ENCODE measurements at places on chromosomes 13 and 19.

DNA sequence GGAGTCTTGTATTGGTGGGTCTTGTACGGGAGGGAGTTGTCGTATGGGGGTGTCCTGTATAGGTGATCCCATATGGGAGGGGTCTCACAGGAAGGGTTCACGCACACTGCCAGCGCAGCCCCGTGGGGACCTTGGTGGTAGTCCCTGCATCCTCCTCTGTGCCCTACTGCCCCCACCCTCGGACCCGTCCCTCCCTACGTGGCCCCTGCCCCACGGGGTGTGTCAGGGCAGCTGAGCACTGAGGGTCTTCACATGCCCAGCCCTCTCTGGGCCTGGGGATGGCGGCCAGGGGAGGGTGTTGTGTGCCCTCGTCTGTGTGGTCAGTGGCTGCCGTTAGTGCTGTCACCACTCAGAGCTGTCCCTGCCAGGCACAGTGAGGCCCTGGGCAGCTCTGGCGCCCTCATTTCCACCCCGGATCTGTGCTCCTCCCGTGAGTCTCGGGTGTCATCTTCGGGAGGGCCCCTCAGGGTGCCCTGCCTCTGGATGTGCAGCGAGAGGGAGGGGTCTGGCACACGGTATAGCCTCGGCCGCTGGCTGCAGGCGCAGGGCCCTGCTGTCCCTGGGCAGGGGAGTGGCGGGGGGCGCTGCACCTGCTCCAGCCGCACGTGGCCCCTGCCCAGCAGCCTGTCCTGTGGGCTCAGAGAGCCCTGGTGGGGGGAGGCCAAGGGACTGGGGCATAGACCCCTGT lies 16.0 kb upstream of the GNA15 start:
- no peak for DNase-seq

DNA sequence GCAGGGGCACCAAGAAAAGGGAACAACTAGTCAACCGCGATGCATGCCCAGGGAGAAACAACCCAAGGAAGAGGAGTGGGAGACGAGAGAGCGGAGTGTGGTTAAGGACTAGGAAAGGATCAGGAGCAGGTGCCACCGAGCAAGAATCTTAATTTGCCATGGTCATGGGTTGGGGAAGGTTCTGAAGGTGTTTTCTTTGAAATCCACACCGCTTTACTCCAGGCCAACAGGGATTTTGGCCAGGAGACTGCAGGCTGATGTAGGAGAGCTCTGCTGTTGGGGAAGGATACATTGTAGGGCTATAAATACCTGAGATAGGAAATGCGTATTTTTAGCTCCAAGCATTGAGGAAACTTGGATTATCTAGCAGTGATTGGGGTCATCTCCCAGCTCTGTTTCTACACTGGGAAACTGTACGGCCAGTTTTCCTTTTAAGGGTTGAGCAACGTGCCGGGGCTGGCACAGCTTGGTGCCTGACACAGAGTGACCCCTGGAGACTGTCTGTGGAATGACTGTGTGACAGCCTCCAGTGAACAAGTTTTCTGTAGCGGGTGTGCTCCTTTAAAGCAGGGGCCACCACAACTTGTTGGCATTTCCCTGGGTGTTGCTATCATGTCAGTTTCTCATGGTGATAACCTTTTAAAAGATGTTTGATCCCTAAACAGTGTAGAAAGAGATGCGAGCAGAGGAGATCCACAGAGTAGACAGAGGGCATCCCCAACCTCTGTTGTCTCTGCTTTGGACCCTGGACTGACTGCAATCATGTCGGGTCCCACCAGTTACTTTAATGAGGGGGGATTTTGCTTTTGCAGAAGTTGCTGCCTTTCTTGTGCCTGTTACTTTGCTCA lies 34.3 kb downstream of the ZNF536 start:
- DNase-seq: peak; percentile 58

DNA sequence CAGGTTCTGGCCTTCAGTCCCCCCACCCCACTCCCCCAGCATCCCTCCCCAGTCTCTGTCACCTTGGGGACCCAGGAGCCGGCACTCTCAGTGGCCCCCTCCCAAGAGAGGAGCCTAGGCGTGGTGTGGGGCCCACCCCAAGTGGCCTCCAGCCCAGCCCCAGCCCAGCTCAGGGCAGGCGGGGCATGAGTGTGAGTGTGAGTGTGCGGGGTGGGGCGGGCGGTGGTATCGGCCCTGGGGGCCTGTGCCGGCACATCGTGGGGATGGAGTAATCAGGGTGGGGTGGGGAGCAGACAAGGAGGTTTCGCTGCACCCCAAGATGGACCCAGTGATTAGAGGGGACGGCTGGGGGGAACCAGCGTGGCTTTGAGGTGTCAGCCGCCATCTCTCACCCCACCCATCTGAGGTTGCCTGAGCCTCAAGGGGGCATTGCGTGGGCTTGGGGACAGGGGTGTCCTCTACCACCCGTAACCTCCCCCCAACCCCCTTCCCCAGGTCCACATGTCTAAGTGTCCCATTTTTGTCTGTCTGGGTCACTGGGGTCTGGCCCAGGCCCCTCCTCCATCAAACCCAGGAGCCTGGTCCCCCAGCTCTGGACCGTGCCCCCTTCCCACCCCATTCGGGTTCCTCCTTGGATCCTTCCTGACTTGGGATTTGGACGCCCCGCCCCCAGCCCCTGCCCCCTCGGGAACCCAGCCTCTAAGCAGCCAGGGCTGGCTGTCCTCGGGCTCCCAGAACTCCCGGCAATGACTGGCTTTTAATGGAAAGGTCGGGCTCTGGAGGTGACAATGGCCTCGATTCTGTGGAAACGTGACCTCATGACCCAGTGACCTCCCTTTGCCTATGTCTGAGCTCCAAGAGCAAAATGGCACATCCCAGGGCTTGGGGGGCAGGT lies 6.9 kb upstream of the SULT2B1 start:
- peak; percentile 25 for DNase-seq

DNA sequence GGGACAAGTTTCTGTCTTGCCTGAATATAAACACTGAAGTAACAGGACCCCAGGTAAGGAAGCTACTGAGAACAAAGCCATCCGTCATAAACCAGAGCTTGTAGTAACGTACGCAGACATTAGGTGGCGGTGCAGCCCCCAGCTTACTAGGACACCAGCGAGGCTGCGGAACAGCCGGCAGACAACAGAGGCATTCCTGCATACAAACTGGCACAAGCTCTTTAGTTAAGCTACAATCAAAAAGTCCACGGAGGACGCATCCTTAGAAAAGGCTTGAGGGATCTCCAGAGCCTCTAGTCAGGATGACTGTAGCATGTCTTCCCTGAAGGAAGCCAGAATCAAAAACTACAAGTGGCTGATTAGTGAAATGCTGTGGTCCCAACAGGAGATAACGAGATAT lies 26.2 kb downstream of the ZNF160 start:
- peak; percentile 85 for DNase-seq

- no peak for DNase-seq
Observed at GRCh38 chr13:40345149-40345514, 321.3 kb downstream of the FOXO1 start.

GRCh38 chr13:98843482-98843877 lies 91.0 kb upstream of the SLC15A1 start:
- no peak for DNase-seq
